Caco-2 (cell line): ENCODE measurements at places on chromosomes 16 and 17.

DNA sequence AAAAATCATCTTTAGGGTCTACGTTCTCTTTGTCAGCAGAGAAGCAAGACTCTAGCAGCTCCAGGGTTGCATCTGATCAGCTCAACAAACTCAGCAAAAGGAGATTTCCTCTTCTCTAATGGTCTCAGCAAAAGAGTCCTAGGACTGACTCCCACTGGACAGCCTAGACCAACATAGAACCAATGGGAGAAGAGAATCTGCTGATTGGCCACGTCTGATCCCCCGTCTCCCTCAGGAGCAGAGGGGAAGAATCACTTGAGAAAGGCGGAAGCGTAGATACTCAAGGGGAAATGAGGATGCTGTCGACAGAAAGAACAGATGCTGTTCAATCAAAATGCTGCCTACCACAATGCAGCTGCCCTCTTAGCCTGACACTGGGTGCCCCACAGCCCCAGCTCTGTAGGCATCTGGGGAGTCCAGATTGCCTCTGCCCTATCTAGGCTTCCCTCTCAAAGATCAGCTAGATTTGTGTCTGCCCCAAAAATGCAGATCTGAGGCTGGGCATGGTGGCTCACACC lies 31.5 kb upstream of the EMP2 start:
- no peak for DNase-seq

GRCh38 chr17:67427424-67427823 lies 50.3 kb downstream of the PITPNC1 start:
- no peak for DNase-seq

DNA sequence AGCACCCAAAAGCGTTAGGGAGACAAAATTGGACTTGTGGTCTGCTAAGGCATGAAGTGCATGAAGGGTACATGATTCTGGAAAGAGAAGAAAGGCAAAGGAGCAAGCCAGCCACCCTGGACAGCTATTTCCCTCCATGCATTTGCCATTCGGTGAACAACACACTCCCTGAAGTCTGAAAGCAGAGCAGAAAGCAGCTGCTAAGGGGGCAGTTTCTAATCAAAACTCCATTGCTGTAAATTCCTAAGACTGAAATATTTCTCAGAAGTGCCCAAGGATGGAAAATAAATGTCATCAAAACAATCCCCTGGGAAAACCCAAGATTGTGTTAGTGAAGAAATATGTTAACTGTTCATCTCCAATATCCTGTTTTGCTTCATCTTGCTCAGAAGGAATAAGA lies 44.3 kb downstream of the PMP22 start:
- DNase-seq: no peak

DNA sequence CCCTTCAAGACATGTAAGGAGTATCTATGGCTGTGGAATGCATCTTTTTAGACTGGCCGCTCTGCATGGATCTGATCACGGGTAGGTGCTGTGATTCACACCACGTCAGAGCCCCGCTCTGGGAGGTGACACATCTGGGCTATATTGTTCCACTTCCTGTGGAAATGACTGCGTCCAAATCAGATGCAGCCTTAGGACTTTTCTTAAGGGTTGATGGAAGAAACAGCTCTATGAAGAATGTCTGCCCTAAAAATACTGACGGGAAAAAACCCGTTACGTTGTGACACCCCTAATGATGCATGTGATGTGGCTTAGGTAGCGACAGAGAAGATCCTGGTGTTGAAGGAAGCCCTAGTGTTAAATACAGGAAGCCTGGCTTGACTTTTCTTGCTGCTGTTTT lies 12.2 kb downstream of the BANP start:
- DNase-seq: no peak

GRCh38 chr17:78289802-78290363 lies 58.5 kb downstream of the TMEM235 start:
- peak; percentile 85 for DNase-seq

- no peak for DNase-seq
These were observed 4.8 kb downstream of the CA7 start for GRCh38 chr16:66849021-66849420.

- DNase-seq: peak; percentile 87
These were observed at the start of gene ABCC3 for GRCh38 chr17:50634224-50634914. TSS of gene ABCC3 (plus strand) at chr17:50634881. CDS start at chr17:50634937, 56 bp downstream.
